Right lobe of liver (tissue), 6 donors: ENCODE measurements at places on chromosomes 2 and 18. TPM values are rescaled to one million over a fixed set of nuclear protein-coding genes. Genes with fewer than 3 reads are reported as not detected.

CD207 gene
- not detected for total RNA-seq

DNA sequence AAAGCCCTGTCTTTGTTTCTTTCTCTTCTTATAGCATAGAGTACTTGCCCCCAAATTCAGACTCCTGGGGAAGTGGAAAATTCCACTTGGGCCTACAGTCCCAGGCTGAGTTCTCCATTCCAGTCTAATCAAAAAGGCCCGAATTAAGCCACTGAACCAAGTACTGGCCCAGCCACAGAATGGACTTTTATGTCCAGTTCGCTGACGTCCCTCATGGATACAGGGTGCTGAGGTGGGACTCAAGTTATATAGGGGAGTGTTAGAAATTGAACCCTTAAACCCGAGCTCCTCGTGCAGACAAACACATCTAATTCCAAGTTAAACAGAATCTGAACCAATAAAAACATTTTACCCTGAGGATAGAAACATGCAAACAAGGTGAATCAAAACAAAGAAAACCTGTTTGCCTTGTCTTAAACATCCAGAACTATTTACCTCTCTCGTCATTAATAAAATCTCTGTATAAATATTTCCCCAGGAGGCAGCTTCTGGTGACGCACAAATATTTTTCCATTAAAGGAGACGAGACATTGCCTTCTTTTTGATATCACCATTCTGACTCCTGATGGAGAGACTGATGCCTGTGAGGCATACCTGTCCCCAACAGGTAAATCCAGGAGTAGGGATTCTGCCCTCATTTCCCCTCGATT lies 136.8 kb upstream of the ARL4C start:
- no peak for DNase-seq
- no peak overlapping the region for H3K4me3 ChIP-seq
- H3K27me3 ChIP-seq: no peaks in the 10 kb centered on the region
- no peak overlapping the region for H3K27ac ChIP-seq
- H3K4me1 ChIP-seq: no peaks in the 10 kb centered on the region

STK17B gene
- 7.3 TPM for total RNA-seq

GRCh38 chr2:156778916-156779315 lies 342.7 kb downstream of the GPD2 start:
- no peaks in the 10 kb centered on the region for H3K27me3 ChIP-seq
- no peak for DNase-seq
- peak overlapping the region; percentile 75 for H3K27ac ChIP-seq
- H3K4me3 ChIP-seq: no peak overlapping the region
- no peaks in the 10 kb centered on the region for H3K36me3 ChIP-seq

GRCh38 chr2:22579341-22579740 lies 805.6 kb upstream of the KLHL29 start:
- no peaks in the 10 kb centered on the region for H3K4me1 ChIP-seq
- H3K36me3 ChIP-seq: no peaks in the 10 kb centered on the region
- no peak for DNase-seq
- no peaks in the 10 kb centered on the region for H3K27me3 ChIP-seq

DNA sequence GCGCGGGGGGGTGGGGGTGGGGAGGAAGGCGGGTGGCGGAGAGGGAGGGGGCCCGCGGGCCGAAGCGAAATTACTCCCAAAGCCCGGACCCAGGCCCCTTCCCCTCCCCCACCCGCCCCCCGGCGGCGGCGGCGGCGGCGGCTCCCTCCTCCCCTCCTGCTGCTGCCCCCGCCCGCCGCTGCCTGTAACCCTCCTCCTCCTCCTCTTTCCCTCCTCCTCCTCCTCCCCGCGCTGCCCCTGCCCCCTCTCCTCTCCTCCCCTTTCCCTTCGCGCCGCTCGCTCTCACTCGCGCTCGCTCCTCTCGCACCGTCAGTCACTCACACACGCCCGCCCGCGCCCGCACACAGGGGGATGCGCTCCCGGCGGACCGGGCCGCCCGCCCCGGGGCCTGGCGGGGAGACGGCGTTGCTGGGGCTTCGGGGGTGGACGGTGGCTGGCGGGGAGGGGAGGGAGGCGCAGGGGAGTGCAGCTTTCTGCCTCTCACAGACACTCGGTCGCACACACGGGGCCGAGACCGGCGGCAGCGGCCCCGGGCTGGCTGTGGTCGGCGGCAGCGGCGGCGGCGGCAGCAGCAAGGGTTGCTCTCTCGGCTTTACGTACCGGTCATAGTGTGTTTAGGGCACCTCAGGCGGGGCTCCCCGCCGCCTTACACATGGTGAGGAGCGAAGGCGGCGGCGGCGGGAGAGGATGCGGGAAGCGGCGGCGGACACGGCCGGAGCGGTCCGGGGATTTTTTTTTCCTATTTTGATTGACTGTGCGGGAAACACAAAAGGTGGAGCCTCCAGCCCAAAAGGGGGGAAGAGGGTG lies 405 bp downstream of the SP3 start:
- H3K4me3 ChIP-seq: peak overlapping the region; percentile 80
- peaks cover 29% of the 10 kb centered on the region for H3K4me1 ChIP-seq
- peak overlapping the region; percentile 98 for H3K27ac ChIP-seq
- peak; percentile 92 for DNase-seq

ASXL3 gene
- 0.75 TPM for total RNA-seq

EN1 gene
- total RNA-seq: not detected

GRCh38 chr2:29195796-29196195 lies 80.6 kb downstream of the CLIP4 start:
- no peaks in the 10 kb centered on the region for H3K4me1 ChIP-seq
- H3K36me3 ChIP-seq: no peaks in the 10 kb centered on the region
- no peaks in the 10 kb centered on the region for H3K27me3 ChIP-seq
- no peak overlapping the region for H3K27ac ChIP-seq

DNA sequence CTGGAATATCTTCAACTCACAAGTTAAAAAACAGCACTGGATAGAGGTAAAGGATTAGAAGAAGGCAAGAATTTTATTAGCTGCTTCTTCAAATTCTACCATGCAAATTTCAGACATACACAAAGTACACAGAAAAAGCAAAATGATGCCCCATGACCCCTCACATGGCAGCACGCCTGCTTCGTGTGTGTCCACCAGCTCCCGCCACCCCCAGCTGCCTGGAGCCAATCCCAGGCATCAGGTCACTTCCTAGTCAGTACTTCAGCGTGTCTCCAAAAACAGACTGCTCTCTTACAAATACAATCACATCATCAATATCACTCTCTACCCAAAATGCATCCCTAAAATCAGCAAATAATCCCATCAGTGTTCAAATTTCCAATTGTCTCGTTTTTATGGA lies 35.8 kb downstream of the IMPA2 start:
- H3K27ac ChIP-seq: no peak overlapping the region
- peak; percentile 63 for DNase-seq
- H3K4me1 ChIP-seq: no peaks in the 10 kb centered on the region

DNA sequence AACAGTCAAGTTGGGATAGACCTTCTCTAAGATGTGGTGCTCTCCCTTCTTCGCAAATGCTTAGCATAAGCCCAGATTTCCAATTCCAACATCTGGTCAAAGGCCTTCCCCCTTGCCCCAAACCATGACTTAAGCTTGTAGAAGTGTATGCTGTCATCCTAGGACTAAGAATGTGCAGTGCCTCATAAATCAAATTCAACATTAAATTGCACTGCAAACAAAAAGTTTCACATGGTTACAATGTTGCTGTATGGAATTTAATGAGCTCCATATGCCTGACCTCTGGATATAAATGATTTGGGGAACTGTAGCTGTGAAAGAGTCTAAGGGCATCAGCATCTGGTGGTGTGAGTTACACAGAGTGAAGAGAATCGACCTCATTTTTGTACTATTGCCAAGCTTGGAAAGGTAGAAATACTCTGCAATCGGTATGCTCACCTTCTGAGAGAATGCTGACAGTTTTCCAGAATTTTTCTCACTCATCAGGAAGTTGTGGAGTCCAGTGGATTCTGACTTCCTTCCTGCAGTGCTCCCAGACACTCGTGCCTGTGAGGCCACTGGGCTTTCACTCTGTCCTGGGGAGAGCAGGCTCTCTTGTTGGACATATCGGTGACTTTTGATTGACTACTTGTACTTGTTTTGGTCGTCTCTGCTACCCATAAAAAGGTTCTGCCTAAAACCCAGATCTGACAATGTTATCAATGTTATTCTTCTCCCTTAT lies 40.6 kb downstream of the FASTKD2 start:
- H3K27ac ChIP-seq: no peak overlapping the region
- no peak for DNase-seq
- no peaks in the 10 kb centered on the region for H3K4me1 ChIP-seq
- H3K36me3 ChIP-seq: no peaks in the 10 kb centered on the region
- H3K4me3 ChIP-seq: no peak overlapping the region
- no peaks in the 10 kb centered on the region for H3K27me3 ChIP-seq

DNA sequence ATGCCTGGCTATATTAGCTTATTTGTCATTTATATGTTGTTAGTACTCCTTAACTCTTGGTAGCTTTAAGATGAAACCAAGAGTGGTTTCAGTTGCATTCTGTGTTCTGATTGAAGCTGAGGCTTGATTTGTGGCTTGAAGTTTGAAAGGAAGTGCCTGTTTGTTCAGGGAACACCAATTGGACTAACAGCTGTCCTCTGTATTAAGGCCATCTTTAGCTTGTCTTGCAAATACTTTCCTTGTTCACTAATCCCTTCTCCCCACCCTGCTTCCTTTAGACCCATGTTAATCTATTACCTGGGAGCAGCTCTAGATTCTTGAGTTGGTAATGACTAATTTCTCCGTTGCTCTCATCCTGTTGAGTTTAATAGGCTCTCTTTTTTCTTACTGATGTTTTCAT lies 13.4 kb downstream of the ITGA6 start:
- H3K4me3 ChIP-seq: no peak overlapping the region
- no peaks in the 10 kb centered on the region for H3K36me3 ChIP-seq
- H3K4me1 ChIP-seq: no peaks in the 10 kb centered on the region
- H3K27ac ChIP-seq: no peak overlapping the region

DNA sequence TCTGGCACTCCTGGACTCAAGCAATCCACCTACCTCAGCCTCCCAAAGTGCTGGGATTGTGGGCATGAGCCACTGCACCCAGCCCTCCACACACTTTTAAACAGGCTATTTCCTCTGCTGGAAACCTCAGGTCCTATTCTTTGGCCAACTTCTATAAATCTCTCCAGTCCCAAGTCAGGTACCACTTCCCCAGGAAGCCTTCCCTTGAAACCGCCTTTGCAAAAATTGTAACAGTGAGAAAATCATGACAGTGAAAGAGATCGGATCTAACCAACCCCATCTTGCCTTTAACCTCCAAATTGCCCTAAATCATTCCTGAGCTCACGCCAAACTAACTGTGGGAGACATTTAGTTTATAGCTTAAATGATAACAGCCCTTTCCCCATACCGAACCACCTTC lies 67.3 kb upstream of the CABLES1 start:
- no peaks in the 10 kb centered on the region for H3K4me1 ChIP-seq
- H3K27me3 ChIP-seq: no peaks in the 10 kb centered on the region
- H3K36me3 ChIP-seq: no peaks in the 10 kb centered on the region
- no peak overlapping the region for H3K4me3 ChIP-seq

- no peaks in the 10 kb centered on the region for H3K4me1 ChIP-seq
- H3K27ac ChIP-seq: no peak overlapping the region
- no peaks in the 10 kb centered on the region for H3K36me3 ChIP-seq
- peak; percentile 48 for DNase-seq
- H3K27me3 ChIP-seq: no peaks in the 10 kb centered on the region
These were observed 46.1 kb downstream of the TMEM185B start for GRCh38 chr2:120177001-120177621.

- H3K4me3 ChIP-seq: no peak overlapping the region
- H3K36me3 ChIP-seq: no peaks in the 10 kb centered on the region
- H3K27me3 ChIP-seq: no peaks in the 10 kb centered on the region
- no peaks in the 10 kb centered on the region for H3K4me1 ChIP-seq
These were observed 10.1 kb upstream of the GRHL1 start for GRCh38 chr2:9941196-9941995.
